ENCODE measurements at places on chromosomes 1 and 21.
A peak's percentile ranks its signal among the peaks of the same experiment; 100 is the strongest.

DNA sequence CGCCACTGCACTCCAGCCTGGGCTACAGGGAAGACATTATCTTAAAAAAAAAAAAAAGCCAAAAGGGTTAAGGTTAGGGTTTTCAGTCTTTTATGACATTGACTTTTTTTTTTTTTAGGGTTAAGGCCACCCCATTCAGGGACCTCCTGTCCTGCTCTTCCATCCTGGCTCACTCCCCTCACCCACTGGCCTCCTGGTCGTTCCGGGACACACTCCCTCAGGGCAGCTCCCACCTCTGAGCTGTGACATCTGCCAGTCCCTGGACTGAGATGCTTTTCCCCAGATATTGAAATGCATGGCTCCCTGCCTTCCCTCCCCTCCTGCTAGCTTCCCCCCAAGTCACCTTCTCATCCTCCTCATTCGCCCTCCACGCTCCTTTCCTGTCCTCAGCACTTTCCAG, 9.6 kb downstream of the PLEKHG5 start:
- DNase-seq = no peak

DNA sequence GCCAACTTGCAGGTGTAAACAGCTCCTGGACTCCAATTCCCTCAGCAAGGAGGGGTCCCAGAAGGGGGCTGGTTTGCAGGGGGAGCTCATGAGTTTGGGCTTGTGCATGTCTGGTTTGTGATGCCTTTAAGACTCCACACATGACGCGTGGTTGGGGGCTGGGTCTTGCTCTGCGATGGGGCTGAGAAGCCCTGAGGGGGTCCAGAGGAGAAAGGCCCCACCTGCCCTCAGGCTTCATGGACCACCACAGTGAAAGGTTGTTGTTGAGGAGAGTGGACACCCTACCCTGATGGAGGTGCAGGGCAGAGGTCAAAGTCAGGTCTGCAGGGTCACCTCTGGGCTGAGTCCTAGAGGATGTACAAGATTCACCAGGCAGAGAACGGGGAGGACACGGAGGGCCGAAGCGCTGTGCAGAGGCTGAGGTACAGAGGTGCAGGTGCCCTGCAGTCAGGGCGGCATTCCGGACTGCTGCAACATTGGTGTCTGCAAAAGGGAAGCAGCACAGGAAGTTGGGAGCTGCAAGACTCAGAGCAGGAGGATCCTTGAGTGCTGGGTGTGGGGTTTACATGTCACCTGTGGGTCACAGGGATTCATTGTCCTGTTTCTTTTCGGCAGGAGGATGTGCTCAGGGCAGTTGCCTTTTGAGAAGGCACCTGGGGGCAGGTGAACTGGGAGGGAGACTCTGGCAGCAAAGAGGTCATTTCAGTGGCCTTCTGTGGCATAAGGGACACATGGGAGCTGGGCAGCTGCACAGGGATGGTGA, 399.4 kb downstream of the PTPRU start:
- DNase-seq = no peak

GRCh38 chr1:41286992-41287391, 44.9 kb upstream of the SCMH1 start:
- no peak for DNase-seq

GRCh38 chr1:33742663-33743062, 121.2 kb upstream of the HMGB4 start:
- DNase-seq = no peak

- DNase-seq = no peak
Measured at GRCh38 chr1:36705629-36706028, 222.9 kb upstream of the CSF3R start.

DNA sequence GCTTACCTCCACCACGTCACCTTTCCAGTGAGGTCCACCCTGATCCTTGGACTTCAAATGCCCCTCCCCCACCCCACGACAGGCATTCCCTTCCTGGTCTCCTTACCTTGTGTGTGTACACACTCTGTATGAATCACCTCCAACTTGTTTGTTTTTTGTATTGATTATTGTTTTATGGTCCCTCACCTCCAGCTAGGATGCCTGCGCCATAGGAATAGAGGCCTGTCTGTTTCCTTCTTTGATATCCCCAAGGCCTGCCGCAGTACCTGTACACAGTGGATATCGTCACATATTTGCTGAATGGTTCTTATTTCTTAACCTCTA, 219.6 kb upstream of the POU3F1 start:
- no peak for DNase-seq

- DNase-seq = no peak
Measured at GRCh38 chr1:71796006-71796405, 486.3 kb downstream of the NEGR1 start.

- DNase-seq = no peak
Measured at GRCh38 chr1:63882048-63882704, 108.4 kb downstream of the ROR1 start.

- DNase-seq = peak; percentile 1
Measured at GRCh38 chr1:72845381-72845780, 563.0 kb upstream of the NEGR1 start.

- no peak for DNase-seq
Measured at GRCh38 chr1:229237320-229237719, 33.6 kb upstream of the RAB4A start.

GRCh38 chr1:116185161-116185701, 74.0 kb downstream of the MAB21L3 start:
- DNase-seq = no peak

GRCh38 chr1:54583871-54584270, 35.8 kb downstream of the ACOT11 start:
- DNase-seq = no peak

DNA sequence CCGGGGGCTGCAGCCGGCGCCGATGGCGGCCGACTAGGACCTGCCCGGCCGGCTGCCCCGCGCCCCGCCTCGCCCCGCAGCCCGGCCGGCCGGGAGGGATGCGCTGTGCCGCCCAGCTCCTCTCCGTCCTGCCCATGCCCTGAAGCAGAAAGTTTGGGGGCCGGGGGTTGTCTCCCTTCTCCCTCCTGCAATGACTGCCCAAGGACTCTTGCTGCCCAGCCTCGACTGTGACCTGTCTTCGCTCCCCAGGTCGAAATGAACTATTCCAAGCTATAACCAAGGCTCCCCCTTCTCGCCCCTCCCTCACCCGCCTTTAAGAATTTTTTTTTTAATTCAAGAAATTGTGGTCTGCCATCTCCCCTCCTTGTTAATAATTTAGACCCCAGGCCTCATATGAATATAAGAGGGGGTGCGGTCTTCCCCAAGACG, 361 bp downstream of the TMCC2 start:
- DNase-seq = no peak

DNA sequence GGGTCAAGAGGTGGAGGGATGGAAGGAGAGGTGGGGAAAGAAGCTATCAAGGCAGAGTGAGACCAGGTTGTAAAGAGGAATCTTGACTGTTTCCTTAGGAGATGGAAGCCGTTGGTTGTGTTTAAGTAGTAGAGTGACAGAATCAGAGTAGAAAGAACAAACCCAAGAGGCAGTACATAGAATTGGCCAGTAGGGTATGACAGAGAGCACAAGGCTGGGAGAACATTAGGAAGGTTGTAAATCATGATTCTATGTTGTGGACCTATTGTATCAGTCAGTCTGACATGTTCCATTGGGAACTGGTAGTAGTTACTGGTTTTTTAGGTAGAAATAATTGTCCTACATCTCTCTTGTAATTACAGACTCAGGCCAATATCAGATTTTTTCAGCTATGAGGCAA, 486.9 kb upstream of the USP24 start:
- peak; percentile 53 for DNase-seq

GRCh38 chr1:2273401-2274090, 45.4 kb downstream of the SKI start:
- DNase-seq = no peak

GRCh38 chr1:235919833-235920441, 53.2 kb upstream of the LYST start:
- DNase-seq = peak; percentile 59

GRCh38 chr1:86487811-86488141, 19.0 kb downstream of the CLCA1 start:
- no peak for DNase-seq

GRCh38 chr21:46545363-46545762, 59.5 kb downstream of the S100B start:
- DNase-seq = no peak

GRCh38 chr1:178461104-178461503, 35.7 kb downstream of the CLEC20A start:
- DNase-seq = no peak

Measured in brain microvascular endothelial cell (primary cell).